Lung microvascular endothelial cell (primary cell): ENCODE measurements at places on chromosomes 7 and 10. TPM values are rescaled to one million over a fixed set of nuclear protein-coding genes. Genes with fewer than 3 reads are reported as not detected.

GRCh38 chr10:90417476-90418210 is 440.2 kb downstream of the HTR7 start:
- no peak for DNase-seq

The FRAT1 gene
- total RNA-seq, result 3.7 and 5.8 TPM in 2 replicates

DNA sequence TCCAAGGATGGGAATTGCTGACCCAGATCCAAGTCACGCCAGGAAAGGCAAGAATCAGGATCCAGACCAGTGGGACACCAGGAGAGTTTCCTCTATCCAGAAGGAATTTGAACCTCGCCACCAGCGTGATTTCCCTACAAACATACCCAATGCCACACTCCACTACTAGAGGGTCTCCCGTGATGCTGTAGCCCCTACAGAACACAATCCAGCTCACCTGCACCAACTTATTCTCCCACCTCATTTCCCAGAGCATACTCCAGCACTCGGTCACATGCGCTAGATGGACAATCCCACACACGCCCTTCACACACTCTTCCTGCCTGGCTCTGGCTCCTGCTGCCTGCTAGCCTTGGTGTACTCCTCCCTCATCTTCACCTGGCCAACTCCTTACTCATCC is 142.1 kb upstream of the PDE1C start:
- DNase-seq, result no peak

The SPDYE16 gene
- total RNA-seq, result not detected in 2 replicates

The WNT8B gene
- not detected in 2 replicates for total RNA-seq
